ENCODE measurements at places on chromosomes 16 and 17.

- DNase-seq: no peak
Measured at GRCh38 chr17:9199571-9200551, 178.6 kb downstream of the NTN1 start.

DNA sequence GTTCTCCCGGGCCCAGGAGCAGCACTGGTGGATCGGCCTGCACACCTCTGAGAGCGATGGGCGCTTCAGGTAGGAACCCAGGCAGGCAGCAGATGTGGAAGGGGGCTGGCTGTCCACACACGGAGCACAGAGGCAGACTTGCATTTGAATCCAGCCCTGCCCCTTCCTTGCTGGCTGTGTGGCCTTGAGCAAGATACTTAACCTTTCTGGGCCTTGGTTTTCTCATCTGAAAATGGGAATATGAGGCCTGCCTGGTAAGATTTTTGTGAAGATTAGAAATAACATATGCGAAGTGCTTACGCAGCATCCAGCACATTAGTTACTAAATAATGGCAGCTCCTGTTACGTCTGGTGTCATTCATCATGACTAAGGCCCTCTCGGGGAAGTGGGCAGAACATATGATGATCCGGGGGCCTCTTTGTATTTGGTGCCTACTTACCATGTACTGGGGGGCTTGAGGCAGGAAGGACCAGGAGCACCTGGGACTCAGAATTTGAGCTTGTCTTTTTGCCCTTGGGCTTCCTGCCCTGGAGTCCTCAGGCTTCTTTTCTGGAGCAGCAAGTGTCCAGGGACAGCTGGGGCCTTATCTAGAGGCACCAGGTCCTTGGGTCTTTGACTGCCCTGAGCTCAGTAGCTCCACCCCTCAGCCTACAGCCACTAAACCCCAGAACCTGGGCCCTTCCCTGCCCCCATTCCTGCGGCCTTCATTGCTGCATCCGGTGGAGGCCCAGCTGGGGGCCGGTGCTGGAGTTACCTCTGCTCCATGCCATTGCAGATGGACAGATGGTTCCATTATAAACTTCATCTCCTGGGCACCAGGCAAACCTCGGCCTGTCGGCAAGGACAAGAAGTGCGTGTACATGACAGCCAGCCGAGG lies 53.8 kb downstream of the MRC2 start:
- no peak for DNase-seq

- DNase-seq: no peak
Measured at GRCh38 chr17:17822189-17822588, 14.6 kb downstream of the SREBF1 start.

- DNase-seq: no peak
Measured at GRCh38 chr16:84499638-84500037, 4.8 kb downstream of the MEAK7 start.

DNA sequence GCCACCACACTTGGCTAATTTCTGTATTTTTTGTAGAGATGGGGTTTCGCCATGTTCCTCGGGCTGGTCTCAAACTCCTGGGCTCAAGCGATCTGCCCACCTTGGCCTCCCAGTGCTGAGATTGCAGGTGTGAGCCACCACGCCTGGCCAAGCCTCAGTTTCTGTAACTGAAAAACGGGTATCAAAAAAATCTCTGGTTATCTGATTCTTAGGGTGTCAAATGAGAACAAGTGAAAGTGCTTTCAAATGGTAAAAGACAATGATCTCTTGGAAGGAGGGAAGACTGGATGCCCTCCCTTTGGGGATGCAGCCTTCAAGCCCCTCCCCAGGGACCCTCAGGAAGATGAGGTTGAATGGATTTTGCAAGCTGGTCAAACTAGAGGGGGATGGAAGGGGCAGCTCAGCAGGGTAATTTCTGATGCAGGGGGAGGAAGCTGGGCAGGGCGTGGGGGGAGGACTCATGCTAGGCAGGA lies 22.3 kb downstream of the ARHGAP23 start:
- DNase-seq: no peak

DNA sequence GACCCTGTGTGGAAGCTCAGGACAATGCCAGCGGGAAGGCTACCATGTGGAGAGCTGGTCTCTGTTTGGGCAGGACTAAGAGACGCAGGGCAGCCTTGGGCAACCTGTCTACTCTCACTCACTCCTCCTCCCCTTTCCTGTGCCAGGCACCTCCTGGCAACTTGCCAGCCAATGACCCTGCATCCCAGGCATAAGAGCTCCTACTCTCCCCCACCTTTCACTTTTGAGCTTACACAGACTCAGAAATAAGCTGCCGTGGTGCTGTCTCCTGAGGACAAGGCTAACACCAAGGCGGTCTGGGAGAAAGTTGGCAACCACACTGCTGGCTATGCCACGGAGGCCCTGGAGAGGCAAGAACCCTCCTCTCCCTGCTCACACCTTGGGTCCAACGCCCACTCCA lies 2.6 kb downstream of the HBM start:
- DNase-seq: no peak

DNA sequence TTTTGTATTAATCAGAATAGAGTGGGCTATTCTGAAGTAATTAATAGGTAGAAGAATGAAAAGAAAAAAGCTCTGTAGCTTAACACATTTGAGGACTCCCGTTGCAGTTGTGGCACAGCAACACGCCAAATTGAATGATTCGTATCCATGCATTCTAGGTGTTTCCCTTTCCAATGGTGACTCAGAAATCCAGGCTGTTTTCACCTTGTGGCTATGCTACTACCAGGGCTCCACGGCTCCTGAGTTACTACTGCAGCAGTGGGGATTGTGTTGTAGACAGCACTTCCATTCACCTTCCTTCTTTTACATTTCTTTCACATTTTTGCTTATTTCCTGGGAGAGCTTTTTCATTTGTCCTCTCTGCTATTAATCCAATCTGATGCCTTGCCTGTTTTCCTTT lies 1616.4 kb downstream of the CDH8 start:
- DNase-seq: no peak
